ENCODE measurements at places on chromosomes 4 and X.

- DNase-seq, result no peak
Measured at GRCh38 chr4:120841580-120841979, 80.9 kb downstream of the PRDM5 start.

- peak; percentile 20 for DNase-seq
Measured at GRCh38 chr4:27010334-27010940, 149.8 kb downstream of the STIM2 start.

GRCh38 chrX:98405376-98405775 lies 1521.7 kb downstream of the RPA4 start:
- no peak for DNase-seq

DNA sequence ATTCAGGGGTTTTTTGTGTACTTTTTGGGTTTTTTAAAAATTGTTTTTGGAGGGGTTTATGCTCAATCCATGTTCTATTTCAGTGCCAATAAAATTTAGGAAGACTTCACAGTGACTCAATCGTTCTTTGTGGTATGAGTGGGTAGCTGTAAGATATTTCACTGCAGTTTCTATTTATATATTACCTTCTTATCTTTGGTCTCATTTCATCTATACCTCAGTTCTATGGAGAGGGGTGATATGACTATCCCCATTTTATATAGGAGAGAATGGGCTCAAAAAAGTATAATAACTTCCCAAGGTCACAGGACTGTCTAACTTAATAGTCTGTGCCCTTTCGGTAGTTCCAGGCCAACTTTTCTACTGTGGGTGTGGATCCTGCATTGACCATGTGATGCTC lies 74.4 kb downstream of the MSN start:
- DNase-seq, result no peak

DNA sequence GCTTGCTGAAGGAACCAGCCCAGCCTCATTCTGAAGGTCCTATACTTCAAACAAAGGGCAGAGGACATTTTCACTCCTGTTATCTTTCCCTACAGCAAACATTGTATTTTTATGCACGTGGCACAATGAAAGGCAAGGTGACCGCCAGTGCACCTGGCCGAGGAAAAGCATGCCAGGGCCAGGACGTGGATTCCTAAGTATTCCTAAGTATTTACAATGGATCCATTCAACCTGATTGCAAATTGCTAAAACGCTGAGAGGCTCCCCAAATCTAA lies 127.9 kb upstream of the FTHL17 start:
- no peak for DNase-seq

- DNase-seq, result no peak
Measured at GRCh38 chr4:126937846-126938422, 694.8 kb upstream of the INTU start.

GRCh38 chr4:74203467-74203866 lies 45.5 kb downstream of the MTHFD2L start:
- DNase-seq, result no peak

DNA sequence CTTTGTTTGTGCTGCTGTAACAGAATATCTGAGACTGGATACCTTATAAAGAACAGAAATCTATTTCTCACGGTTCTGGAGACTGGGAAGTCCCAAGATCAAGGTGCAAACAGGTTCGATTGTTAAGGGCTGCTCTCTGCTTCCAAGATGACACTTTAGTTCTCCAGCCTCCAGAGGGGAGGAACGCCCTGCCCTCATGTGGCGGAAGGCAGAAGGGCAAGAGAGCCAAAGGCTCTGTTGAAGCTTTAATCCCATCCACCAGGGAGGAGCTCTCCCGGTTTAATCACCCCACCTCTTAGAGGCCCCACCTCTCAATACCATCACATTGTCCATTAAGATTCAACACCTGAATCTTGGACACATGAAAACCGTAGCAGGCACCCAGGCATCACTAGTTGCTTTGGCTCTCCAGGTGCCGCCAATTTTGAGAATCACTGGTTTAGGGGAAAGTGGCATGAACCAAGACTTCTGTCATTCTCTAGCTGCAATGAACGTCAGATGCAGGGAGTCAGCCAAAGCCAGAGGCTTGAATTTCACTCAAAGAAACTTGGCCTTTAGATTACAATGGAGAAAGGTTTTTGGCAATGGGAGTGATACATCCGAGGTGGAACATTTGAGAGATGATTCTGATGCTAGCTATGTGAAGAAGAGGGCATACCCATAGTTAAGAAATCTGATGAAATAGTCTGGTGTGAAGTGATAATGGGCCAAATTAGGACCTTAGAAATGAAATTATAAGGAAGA lies 15.7 kb downstream of the FHL1 start:
- no peak for DNase-seq

DNA sequence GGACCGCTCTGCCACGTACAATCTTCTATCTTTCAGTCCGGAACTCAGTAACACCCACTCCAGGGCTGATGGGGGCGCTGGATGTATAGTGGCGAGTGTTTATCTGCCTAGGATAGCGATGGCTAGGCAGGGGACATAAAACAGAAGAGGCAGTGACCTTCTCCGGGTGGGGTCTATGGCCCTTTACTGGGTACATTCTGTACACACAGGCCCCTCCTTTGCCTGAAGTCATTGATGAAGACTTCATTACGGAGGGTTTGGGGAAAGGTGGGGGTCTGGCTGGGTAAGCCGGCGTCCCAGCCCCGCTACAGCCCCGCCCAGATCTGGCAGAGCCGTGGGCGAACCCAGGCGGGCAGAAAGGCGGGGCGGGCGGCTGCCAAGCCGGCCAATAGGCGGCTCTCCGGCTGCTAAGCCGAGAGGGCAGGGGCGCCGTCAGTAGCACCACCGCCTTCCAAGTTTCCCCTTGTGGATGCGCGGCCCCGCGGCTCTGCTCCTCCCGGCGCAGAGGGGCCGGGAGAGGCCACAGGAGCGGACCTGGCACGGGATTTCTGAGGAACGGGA lies at the start of gene CHST7:
CHST7 (plus strand) TSS at position 435 of the 561 bp plus-strand sequence. CDS start 167 bp downstream, outside the sequence.
- no peak for DNase-seq

DNA sequence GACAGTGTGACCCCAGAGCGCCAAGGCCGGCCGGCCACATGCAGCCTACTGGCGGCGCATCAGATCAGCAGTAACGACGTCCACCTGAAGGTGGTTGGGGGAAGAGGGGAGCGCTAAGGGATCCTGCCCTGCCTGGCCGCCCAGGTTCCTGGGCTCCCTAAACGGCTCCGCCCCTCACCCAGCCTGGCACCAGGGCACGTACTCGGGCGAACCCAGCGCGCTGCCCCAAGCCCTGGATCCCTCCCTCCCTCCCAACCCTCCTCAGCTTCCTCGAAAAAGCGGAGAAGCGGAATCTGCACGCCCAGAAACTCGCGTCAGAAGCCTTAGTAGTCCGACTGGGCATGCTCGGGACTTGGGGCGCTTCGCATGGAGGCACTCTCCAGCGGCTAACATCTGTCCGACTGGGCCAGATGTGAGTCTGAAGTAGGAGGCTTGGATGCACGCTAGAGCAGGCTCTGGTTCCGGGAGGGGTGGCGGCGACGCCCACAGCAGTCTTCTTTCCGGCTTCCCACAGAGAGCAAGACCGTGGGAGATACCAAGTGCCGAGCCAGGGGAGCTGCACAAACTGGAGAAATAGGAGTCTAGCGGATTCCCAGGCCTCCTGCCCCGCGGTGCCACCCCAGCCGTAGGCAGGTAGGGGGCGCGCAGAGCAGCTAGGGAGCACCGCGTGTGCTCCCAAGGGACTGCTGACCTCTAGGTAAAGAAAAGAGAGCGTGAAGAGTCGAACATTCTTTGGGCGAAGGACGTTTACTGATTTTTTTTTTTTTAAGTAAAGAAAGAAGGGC lies 114.3 kb upstream of the TEX13C start:
- DNase-seq, result no peak

- DNase-seq, result no peak
Measured at GRCh38 chr4:86264241-86264640, 95.6 kb downstream of the MAPK10 start.

- peak; percentile 84 for DNase-seq
Measured at GRCh38 chrX:69387567-69388487, 116.3 kb upstream of the NALF2 start.

DNA sequence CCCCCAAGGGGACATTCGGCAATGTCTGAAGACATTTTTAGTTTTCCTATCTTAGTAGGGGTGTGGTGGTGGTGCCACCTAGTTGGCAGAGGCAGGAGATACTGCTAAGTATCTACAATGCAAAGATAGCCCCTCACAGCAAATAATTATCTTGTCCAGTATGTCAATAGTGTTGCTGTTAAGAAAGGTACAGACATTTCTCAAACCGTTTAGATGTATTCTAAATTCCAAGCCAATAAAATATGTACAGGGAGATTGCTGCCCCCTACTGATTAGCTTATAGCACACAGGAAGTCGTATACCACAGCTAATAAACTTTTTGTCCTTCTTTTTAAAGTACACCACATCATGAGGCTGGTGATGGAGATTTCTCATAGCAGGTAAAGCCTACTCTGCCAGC lies 260.5 kb downstream of the TMA16 start:
- DNase-seq, result no peak

- no peak for DNase-seq
Measured at GRCh38 chrX:134572816-134573682, 85.2 kb downstream of the PLAC1 start.

DNA sequence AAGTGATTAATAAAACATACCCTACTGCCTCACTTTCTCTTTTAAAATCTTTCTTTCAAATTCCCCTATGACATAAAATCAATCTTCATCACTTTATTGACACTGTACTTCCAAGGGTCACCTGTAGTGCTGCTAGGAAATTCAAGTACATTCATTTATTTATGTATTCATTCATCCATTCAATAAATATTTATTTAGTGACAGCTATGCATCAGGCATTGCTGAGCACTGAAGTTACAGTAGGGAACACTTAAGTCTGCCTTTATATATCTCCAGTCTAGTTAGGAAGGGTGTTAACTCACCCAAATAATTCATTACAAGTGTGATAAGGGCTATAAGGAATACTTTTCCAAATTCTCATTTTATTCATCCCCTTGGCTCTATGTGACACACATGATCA lies 2.3 kb downstream of the SYTL5 start:
- DNase-seq, result no peak

DNA sequence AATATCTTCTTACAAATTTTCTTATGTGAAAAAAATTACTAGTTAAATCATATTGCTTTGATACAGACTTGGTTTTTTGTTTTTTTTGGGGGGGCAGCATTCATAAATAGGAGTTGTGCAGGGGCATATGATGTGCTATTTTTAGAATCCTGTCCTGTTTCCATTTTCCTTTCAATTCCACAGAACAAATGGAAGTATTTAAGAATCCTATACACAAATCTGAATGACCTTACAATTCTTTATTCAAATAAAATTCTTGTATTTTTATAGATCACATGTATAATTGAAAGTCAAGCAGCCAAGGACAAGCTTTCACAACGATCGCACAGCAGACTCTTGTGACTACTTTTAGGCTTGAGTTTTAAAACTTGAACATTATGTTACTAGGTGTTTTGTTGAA lies 523.9 kb downstream of the ANKRD50 start:
- DNase-seq, result no peak

DNA sequence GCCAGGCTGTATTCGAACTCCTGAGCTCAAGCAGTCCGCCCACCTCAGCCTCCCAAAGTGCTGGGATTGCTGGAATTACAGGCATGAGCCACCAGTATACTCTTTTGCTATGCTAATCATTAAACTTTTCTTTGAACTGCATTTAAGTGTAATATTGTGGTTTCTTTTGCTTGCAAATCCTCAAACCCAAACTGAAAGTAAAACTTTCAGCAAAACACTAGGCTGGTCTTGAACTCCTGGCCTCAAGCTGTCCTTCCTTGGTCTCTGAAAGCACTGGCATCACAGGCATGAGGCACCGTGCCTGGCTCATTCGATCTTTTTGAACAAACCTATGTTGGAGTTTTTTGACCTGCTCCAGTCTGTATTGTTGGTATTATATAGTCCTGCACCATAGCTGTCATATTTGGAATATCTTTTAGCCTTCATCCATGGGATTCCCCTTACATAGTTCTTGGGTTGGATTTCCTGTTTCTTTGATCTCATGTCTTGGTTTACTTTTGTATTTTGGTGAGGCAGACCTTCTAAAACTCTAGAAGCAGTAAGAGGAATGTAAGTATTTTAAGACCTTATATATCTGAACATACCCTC lies 34.1 kb downstream of the MOB1B start:
- DNase-seq, result no peak

DNA sequence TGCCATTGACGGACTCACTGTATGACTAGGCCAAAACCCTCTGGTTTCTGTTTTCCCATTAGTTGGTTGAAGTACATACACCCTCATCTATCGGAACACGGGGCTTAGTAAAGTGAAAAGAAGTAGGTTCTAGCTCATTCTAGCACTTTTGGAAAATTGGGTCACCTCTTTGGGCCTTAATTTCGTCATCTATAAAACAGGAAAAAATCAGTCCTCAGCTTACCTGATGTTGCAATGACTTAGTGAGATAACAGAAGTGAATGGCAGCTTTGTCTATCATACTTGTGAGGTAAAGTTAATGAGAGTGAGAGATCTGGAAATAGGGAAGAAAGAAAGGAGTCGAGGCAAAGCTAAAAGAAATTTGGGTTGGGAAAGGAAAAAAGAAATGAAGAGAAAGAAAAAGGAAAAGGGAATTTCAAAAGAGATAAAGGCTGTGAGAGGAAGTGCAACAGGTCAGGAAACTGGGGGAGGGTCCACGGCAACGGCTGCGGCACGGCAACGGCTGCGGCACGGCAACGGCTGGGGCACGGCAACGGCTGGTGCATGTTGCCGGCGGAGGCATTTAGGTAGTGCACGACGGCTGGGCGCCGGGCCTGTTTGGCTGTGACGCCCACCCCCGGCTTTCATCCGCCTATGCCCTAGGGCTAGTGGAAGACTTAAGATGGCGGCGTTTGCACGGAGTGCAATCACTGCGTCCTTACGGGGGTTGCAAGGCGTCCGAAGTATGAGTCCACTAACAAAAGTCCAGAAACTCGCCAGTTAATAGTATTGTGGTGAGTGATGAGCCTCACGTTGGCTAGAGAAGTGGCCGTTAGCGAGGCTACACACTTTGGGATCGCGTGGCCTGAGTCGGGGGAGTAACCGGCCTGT lies 360.1 kb upstream of the ZCCHC13 start:
- peak; percentile 89 for DNase-seq

GRCh38 chrX:54116391-54116790 lies 66.7 kb downstream of the FAM120C start:
- DNase-seq, result no peak

DNA sequence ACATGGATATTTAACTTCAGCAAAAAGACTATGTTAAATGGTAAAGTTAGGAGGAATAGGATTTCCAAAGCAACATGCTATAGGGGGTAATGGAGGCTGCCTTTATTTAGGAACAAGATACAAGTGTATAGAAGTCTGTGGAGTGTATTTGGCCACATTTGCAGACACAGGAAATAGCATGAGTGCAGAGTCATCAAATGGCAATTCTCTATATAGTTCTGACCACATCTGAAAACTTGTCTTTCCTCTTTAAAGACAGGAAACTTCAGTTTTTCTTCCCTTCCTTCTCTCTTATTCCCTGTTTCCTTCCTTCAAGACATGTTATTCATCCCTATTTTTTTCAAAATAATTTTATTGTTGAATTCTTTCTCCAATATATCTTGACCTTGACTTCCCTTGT lies 119.3 kb upstream of the PITX2 start:
- no peak for DNase-seq
